Smooth muscle cell of the pulmonary artery (primary cell): ENCODE measurements at places on chromosomes 7 and 10. TPM values are rescaled to one million over a fixed set of nuclear protein-coding genes. Genes with fewer than 3 reads are reported as not detected.

SLF2 gene
- 24.4 and 27.2 TPM in 2 replicates for total RNA-seq

ELAPOR2 gene
- total RNA-seq = 2.3 and 16.2 TPM in 2 replicates

OLAH gene
- total RNA-seq = 0.26 TPM in 1 of 2 replicates, not detected in the other

OPN1SW gene
- total RNA-seq = not detected in 2 replicates

ITPRID1 gene
- not detected in 2 replicates for total RNA-seq

VWC2 gene
- total RNA-seq = not detected in 2 replicates

CPEB3 gene
- total RNA-seq = 1.1 and 1.3 TPM in 2 replicates

MYH16 gene
- total RNA-seq = not detected in 2 replicates

CH25H gene
- 0.20 and 0.78 TPM in 2 replicates for total RNA-seq

PEX1 gene
- total RNA-seq = 13.8 and 14.5 TPM in 2 replicates

CPED1 gene
- 52.0 and 64.8 TPM in 2 replicates for total RNA-seq

UNCX gene
- total RNA-seq = not detected in 2 replicates

AGBL3 gene
- total RNA-seq = 0.66 and 0.91 TPM in 2 replicates

FAM13C gene
- total RNA-seq = 5.0 and 7.3 TPM in 2 replicates

NPC1L1 gene
- 0.07 and 0.13 TPM in 2 replicates for total RNA-seq

FGFBP3 gene
- total RNA-seq = 0.33 and 0.36 TPM in 2 replicates
